ENCODE measurements at places on chromosomes 6 and 20.

GRCh38 chr6:113529196-113529595 is 327.9 kb upstream of the MARCKS start:
- no peak for DNase-seq

DNA sequence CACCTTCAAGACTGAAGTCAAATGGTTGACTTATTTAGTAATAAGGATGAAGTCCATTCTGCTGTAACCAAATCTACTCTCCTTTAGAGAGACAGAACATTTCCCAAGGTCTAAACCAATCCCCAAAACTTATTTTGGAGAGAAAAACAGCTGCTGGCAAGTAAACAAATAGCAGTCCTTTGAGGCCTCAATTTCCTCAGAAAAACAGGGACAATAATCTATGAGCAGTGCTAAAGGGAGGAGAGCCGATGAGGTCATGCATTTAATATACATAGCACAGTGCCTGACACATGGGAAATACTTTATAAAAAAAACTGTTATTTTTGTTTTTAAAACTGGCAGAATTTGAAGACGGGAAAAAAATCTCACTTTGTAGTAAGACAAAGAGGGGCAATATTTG is 526.0 kb downstream of the EPM2A start:
- DNase-seq: no peak

GRCh38 chr20:37475252-37475651 is 45.8 kb upstream of the NNAT start:
- DNase-seq: no peak

DNA sequence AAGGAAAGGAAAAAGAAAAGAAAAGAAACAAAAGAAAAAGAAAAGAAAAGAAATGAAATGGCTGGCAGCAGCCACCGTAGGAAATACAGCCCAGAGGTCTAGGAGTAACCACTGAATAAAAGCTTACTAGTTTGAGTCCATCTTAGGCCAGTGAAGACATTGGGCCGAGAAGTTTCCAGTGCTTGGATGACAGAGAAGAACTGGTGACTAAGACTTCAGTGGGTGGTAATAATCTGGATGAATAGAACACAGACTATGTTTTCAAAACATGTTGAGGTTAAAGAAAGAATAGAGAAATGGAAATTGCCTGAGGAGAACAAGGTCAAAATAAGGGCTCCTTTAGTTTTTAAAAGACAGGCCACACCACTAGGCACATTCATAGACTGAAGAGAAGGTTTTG is 198.8 kb downstream of the ATXN1 start:
- DNase-seq: no peak

GRCh38 chr6:14326774-14327173 is 209.2 kb downstream of the CD83 start:
- no peak for DNase-seq

- DNase-seq: peak; percentile 73
These were observed 100.5 kb upstream of the SLC2A12 start for GRCh38 chr6:134152767-134153485.

GRCh38 chr20:62064770-62065673 is 659 bp downstream of the TAF4 start:
- DNase-seq: no peak

All from testis (tissue), 5 donors.